ENCODE measurements at places on chromosomes 7 and 10. TPM values are rescaled to one million over a fixed set of nuclear protein-coding genes. Genes with fewer than 3 reads are reported as not detected.

Gene LIPJ
- total RNA-seq, result 0.87 TPM

Gene CCL24
- 2.4 TPM for total RNA-seq

Gene CHCHD3
- 32.2 TPM for total RNA-seq

Gene PKD2L1
- 1.1 TPM for total RNA-seq

Gene SRRM3
- 5.9 TPM for total RNA-seq

Gene TMEM176A
- 77.7 TPM for total RNA-seq

- no peak overlapping the region for H3K4me3 ChIP-seq
- peaks cover 2% of the 10 kb centered on the region for H3K4me1 ChIP-seq
- no peak overlapping the region for H3K27ac ChIP-seq
- no peaks in the 10 kb centered on the region for H3K36me3 ChIP-seq
- no peak for DNase-seq
These were observed 52.6 kb downstream of the PTEN start for GRCh38 chr10:87915989-87916388.

DNA sequence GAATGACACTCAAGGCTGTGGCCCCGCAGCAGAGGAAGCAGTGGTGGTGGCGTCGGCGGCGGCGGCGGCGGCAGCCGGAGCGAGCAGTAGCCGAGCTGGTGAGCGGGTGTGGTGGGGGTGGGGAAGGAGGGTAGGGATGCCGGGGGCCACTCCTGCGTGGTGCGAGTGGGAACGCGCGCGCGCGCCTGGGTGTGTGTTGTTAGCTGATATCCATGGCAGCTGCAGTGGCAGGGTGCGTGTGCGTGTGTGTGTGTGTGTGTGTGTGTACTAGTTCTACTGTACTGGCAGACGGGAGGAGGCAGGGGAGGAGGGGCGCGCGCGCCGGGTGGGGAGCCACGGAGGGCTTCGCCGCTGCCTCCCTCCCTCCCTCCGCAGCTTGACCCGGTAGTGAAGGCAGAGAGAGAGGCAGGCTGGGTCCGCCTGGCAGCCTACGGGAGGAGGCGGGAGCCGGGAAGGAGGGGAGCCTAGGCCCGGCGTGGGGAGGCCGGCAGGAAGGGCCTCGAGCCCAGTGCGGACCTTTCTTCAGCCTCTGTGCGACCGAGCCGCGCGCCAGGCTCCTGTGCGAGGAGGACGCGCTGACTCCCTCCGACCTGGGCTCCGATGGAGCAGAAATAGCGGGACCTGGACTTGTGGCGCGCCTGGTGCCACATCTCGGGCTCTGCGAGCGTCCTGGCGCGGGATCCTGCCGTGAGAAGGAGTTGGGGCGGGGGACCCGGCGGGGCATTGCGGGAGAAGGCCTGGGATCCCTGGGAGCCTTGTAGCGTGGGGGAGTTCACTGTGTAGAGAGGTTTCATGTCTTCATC is at the start of gene MAGI2:
Gene MAGI2, minus strand, starts transcription at position 110 of the 803 bp plus-strand sequence. CDS start 347 bp downstream, outside the sequence.
- no peaks in the 10 kb centered on the region for H3K36me3 ChIP-seq
- DNase-seq, result peak; percentile 95
- peak within 1 kb of the TSS; percentile 80 for H3K27ac ChIP-seq
- H3K4me1 ChIP-seq, result no peaks in the 10 kb centered on the region
- H3K4me3 ChIP-seq, result peak within 1 kb of the TSS; percentile 85
- no peaks in the 10 kb centered on the region for H3K27me3 ChIP-seq

GRCh38 chr7:46244757-46245156 is 323.7 kb upstream of the IGFBP3 start:
- H3K36me3 ChIP-seq, result no peaks in the 10 kb centered on the region
- H3K27me3 ChIP-seq, result no peaks in the 10 kb centered on the region
- no peaks in the 10 kb centered on the region for H3K4me1 ChIP-seq
- H3K4me3 ChIP-seq, result no peak overlapping the region
- no peak overlapping the region for H3K27ac ChIP-seq

- DNase-seq, result no peak
- H3K4me1 ChIP-seq, result no peaks in the 10 kb centered on the region
- no peak overlapping the region for H3K4me3 ChIP-seq
- H3K36me3 ChIP-seq, result no peaks in the 10 kb centered on the region
- no peaks in the 10 kb centered on the region for H3K27me3 ChIP-seq
These were observed 9.6 kb upstream of the EBF3 start for GRCh38 chr10:129973674-129974059.

DNA sequence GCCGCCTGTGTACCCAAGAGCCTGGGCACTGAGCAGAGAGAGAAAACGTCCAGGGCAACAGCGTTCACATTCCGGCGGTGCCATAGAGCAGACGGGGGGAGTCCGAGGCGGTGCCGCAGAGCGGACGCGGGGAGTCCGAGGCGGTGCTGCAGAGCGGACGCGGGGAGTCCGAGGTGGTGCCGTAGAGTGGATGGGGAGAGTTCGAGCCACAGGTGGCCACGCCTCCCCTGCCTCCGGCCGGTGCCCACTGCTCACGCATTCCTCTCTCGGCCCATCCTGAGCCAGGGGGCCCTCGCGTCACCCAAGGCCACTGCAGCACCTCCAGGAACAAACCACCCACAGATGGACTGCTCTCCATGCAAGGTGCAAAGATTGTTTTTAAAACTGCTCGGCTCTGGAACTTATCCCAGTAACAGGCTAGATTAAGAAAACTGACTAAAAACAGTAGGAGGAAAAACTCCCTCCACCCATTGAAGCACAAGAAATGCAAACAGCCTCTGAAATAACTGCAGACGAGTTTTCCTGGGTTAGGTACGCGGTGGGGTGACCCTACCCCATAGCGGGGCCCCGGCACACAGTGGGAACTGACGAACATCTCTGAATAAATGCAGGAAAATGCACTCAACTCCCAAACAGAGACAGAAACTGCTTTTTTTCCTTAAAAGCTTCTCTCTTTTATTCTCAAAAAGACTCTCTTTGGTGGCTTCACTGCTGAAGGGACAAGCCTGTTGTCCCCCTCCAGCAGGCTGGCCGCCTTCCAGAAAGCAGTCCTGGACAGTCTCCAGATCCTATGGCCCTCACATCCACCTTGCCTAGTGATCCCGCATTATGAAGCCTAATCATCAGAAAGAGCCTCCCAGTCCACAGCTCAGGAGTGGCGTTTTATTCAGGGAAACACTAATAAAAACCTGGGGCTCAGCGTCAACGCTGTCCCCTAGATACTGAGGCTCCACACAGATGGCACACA is 55.9 kb downstream of the DIP2C start:
- no peaks in the 10 kb centered on the region for H3K27me3 ChIP-seq
- no peak overlapping the region for H3K27ac ChIP-seq
- no peaks in the 10 kb centered on the region for H3K4me1 ChIP-seq
- peak; percentile 70 for DNase-seq
- no peaks in the 10 kb centered on the region for H3K36me3 ChIP-seq

- no peak overlapping the region for H3K27ac ChIP-seq
- no peaks in the 10 kb centered on the region for H3K27me3 ChIP-seq
- DNase-seq, result no peak
- H3K36me3 ChIP-seq, result no peaks in the 10 kb centered on the region
- H3K4me3 ChIP-seq, result no peak overlapping the region
These were observed 17.2 kb downstream of the AP5Z1 start for GRCh38 chr7:4792537-4793126.

- H3K27me3 ChIP-seq, result no peaks in the 10 kb centered on the region
- H3K36me3 ChIP-seq, result no peaks in the 10 kb centered on the region
- H3K4me1 ChIP-seq, result no peaks in the 10 kb centered on the region
- H3K4me3 ChIP-seq, result no peak overlapping the region
These were observed 144.6 kb upstream of the COL1A2 start for GRCh38 chr7:94250124-94250523.

- no peak overlapping the region for H3K27ac ChIP-seq
- H3K4me3 ChIP-seq, result no peak overlapping the region
- no peak for DNase-seq
- no peaks in the 10 kb centered on the region for H3K4me1 ChIP-seq
- H3K36me3 ChIP-seq, result no peaks in the 10 kb centered on the region
These were observed 379.3 kb upstream of the POM121L12 start for GRCh38 chr7:52656098-52656497.

DNA sequence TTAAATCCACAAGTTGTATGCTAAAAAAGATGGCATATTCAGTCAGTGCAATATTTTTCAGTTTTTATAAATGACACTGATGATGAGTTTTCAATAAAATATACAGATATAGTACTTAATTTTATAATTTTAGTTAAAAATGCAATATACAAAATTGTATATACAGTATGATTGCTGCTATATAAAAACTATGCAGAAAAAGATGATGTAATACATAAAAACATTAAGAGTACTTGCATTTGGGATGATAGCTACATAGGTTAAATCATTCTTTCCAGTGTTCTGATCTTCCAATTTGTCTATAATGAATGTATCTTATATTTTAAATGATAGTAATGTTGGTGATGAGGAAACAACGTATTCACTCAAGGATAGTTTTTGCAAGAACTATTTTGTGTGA is 92.0 kb upstream of the RPA3 start:
- H3K36me3 ChIP-seq, result no peaks in the 10 kb centered on the region
- no peaks in the 10 kb centered on the region for H3K27me3 ChIP-seq
- H3K4me1 ChIP-seq, result no peaks in the 10 kb centered on the region
- no peak overlapping the region for H3K4me3 ChIP-seq
- H3K27ac ChIP-seq, result no peak overlapping the region
- DNase-seq, result no peak

- no peak overlapping the region for H3K4me3 ChIP-seq
- no peaks in the 10 kb centered on the region for H3K36me3 ChIP-seq
- H3K27me3 ChIP-seq, result no peaks in the 10 kb centered on the region
These were observed 103.3 kb upstream of the PFKP start for GRCh38 chr10:2963889-2964631.

DNA sequence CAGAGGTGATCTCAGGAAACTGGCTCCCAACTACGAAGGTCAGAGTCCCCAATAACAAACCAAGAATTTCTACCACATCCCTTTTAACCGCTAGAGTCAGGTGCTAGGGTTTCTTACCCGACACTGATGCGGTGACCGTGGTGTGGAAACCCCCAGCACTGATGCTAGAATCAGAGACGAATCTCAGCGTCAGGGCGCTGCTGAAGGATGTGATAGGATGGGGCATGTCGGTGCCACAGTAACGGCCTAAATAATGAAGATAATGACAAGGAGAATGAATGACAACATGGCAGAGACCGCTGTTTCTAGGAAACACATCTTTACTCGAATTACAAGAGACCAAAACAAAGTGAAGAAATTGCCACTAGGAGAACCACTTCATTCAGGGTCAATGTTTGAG is 131.1 kb upstream of the RSU1 start:
- H3K27ac ChIP-seq, result no peak overlapping the region
- no peaks in the 10 kb centered on the region for H3K36me3 ChIP-seq
- peaks cover 3% of the 10 kb centered on the region for H3K4me1 ChIP-seq
- no peak overlapping the region for H3K4me3 ChIP-seq
- DNase-seq, result no peak
- no peaks in the 10 kb centered on the region for H3K27me3 ChIP-seq

GRCh38 chr7:4838626-4839334 is 23.1 kb downstream of the PAPOLB start:
- no peaks in the 10 kb centered on the region for H3K36me3 ChIP-seq
- no peaks in the 10 kb centered on the region for H3K27me3 ChIP-seq
- no peak overlapping the region for H3K4me3 ChIP-seq
- H3K27ac ChIP-seq, result no peak overlapping the region
- no peak for DNase-seq
- H3K4me1 ChIP-seq, result no peaks in the 10 kb centered on the region

DNA sequence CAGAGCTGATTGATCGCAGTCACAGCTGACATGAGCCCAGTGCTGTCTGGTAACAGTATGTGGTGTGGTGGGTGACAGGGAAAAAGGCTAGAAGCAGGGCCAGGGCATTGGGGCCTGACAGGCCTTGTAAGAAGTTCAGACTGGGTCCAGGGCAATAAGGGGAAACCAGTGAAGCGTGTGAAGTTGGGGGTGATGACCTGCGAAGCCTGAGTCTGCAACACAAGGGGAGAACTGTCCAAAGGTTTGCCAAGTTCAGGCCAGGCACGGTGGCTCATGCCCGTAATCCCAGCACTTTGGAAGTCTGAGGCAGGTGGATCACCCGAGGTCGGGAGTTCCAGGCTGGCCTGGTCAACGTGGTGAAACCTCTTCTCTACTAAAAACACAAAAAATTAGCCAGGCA is 983.9 kb upstream of the ZNF722 start:
- H3K27ac ChIP-seq, result no peak overlapping the region
- H3K4me3 ChIP-seq, result no peak overlapping the region
- H3K36me3 ChIP-seq, result no peaks in the 10 kb centered on the region
- DNase-seq, result no peak
- H3K4me1 ChIP-seq, result no peaks in the 10 kb centered on the region

GRCh38 chr10:71082960-71083715 is 129.2 kb upstream of the UNC5B start:
- H3K36me3 ChIP-seq, result no peaks in the 10 kb centered on the region
- no peak overlapping the region for H3K27ac ChIP-seq
- H3K4me3 ChIP-seq, result no peak overlapping the region
- DNase-seq, result peak; percentile 15
- no peaks in the 10 kb centered on the region for H3K4me1 ChIP-seq

DNA sequence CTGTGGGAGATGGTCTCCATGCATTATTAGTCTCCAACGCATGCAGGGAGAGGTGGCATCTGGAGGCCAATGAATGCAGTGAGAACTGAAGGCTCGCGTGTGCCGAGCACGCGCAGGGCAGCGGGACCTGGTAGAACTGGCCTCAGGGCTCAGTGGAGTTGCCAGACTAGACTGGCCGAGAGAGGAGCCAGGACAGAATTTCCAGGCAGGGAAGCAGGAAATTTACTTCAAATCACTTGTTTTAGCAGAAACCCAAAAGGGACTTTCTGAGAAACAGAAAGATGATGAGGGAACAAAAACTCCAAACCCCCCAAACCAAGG is 311.0 kb upstream of the IMMP2L start:
- H3K27ac ChIP-seq, result peak overlapping the region; percentile 67
- no peak overlapping the region for H3K4me3 ChIP-seq
- no peaks in the 10 kb centered on the region for H3K4me1 ChIP-seq
- H3K27me3 ChIP-seq, result no peaks in the 10 kb centered on the region
- DNase-seq, result no peak

DNA sequence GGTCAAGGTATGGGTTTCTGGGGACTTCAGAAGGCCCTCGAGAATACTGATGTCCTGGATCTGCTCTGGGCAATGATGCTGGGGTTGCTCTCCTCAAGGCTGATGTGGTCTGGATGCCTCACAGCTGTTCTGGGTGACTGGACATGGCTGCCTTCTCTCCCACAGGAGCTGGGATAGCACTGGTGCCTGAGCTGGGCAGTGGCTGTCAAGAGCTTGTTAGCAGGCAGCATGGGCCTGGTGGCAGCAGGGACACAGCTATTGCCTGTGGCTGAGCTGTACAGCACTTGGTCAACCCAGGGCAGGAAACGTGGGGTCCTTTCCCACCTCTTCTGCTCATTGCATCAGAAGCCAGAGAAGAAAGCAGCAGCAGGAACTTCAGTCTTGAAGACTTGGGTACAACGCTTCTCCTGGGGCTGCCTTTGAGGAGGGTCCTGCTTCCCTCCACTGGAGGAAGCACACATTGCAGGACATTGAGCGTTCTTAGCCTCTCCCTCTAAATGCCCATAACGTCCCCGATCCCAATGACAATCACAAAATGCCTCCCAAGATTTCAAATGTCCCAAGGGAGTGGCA is 13.0 kb downstream of the ADCYAP1R1 start:
- no peaks in the 10 kb centered on the region for H3K36me3 ChIP-seq
- H3K4me3 ChIP-seq, result no peak overlapping the region
- H3K27me3 ChIP-seq, result no peaks in the 10 kb centered on the region
- H3K4me1 ChIP-seq, result no peaks in the 10 kb centered on the region
- no peak overlapping the region for H3K27ac ChIP-seq
- no peak for DNase-seq
